ENCODE measurements at places on chromosomes 2 and 18.

- no peak for DNase-seq
Observed at GRCh38 chr18:24878289-24878688, 417.9 kb downstream of the HRH4 start.

- DNase-seq, result no peak
Observed at GRCh38 chr2:17276220-17276619, 242.0 kb downstream of the RAD51AP2 start.

DNA sequence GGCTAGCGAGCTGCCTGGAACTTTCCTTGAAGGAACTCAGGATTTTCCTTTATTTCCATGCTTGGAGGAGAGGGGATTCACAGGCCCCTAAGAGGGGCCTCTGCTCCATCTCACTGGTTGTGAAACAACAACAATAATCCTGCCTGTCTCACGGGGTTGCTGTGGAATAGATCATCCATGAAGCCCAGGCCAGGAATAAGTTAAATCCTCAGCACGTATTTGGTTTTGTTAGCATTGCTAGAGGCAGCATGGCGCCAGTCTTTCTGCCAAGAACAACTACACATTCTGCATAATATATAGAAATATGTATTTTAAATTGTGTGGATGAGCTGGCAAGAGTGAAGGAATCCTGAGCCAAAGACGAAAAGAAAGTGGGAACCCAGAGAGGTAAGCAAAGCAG, 80.8 kb upstream of the L3MBTL4 start:
- DNase-seq, result no peak

- no peak for DNase-seq
Observed at GRCh38 chr2:138632066-138632620, 130.6 kb downstream of the SPOPL start.

- no peak for DNase-seq
Observed at GRCh38 chr2:183035298-183035953, 2.8 kb downstream of the NCKAP1 start.

GRCh38 chr2:230872968-230873660, 8.4 kb downstream of the ITM2C start:
- DNase-seq, result no peak

- DNase-seq, result no peak
Observed at GRCh38 chr2:33062665-33063250, 116.0 kb downstream of the LTBP1 start.

DNA sequence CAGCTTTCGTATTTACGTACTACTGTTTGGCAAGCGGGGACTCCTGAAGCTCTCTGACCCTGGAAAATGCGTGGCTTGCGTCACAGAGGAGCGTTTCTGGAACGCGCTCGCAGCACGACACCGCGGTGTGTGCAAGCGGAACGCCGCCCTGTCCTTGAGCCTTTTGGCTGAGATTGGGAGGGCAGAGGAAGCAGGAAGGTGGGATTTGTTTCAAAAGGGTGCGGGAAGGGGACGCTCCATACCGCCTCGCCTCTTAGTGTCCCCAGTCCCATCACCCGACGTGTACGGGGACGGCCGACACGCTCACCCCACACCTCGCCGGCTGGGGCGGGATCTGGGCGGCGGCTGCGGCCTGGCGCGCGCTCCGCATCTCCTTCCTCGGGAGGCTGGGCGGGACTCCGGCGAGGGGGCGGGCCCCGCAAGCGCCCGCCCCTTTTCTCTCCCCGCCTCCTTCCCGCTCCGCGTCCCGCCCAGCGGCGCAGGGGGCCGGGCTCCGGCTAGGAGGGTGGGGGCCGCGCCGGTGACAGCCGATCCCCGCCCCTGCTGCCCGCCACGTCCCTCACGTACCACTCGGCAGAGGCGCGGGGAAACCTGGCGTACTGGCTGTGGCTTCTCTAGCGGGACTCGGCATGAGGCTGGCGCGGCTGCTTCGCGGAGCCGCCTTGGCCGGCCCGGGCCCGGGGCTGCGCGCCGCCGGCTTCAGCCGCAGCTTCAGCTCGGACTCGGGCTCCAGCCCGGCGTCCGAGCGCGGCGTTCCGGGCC, at the start of gene PDK1:
Gene PDK1 (plus strand): TSS at position 569 of the 762 bp plus-strand sequence. CDS start 61 bp downstream, at position 630.
- peak; percentile 79 for DNase-seq

DNA sequence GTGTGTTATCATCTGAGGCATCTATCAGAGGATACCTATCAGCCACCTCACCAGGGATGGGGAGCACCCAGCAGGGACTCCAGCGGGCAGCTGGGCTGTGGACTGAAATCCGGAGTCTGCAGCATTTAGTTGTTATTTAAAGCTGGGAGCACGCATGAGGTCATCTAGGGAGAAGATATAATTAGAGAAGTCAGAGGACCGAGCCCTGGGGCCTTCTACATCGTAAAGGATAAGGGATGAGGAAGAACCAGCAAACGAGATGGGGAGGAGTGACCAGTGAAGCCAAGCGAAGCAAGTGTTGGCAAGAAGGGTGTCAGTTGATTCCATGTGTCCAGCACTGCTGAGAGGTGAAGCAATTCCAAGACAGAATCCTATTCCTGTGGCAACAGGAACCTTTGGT, 70.3 kb downstream of the STEAP3 start:
- DNase-seq, result no peak

GRCh38 chr18:76518123-76518859, 23.2 kb upstream of the ZNF516 start:
- no peak for DNase-seq

- no peak for DNase-seq
Observed at GRCh38 chr2:107036293-107036692, 150.3 kb upstream of the ST6GAL2 start.

DNA sequence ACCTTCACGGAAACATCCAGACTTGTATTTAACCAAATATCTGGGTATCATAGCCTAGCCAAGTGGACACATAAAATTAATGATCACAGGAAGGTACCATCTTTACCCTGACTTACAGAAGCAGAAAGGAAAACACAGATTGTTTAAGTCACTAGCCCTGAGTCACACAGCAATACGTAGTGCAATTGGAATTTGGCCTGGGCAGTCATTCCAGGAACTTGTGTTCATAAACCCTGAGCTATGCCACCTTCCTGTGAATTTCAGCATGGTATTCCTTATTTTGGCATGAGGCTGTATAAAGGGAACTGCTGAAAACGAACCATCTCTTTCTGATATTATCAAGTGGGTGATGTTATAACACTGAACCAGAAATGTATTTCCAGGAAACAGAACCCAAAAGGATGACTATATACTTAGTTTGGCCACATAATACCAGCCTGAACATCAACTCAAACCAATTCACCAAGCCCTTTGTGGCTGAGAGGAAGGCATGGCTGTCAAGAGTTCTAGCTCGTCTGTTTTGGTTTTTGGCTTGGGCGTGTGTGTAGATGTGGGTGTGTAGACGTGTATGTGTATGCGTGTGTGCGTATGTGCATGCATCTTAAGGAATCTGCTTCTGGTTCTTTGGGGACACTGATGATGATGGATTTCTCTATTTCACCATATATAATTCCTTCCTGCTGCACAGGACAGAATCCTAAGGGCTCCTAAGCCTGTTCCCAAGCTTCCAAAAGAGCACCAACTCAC, 533.4 kb upstream of the ID2 start:
- DNase-seq, result no peak

GRCh38 chr2:216857131-216857550, 2.7 kb downstream of the TNP1 start:
- DNase-seq, result no peak

- DNase-seq, result no peak
Observed at GRCh38 chr2:151553-152334, 105.4 kb upstream of the FAM110C start.

GRCh38 chr2:5385596-5385995, 306.6 kb upstream of the SOX11 start:
- DNase-seq, result no peak
